Right atrium auricular region (tissue), 2 donors: ENCODE measurements at places on chromosomes 2 and 18. TPM values are rescaled to one million over a fixed set of nuclear protein-coding genes. Genes with fewer than 3 reads are reported as not detected.

ACVR1 gene
- total RNA-seq, result 34.5 TPM

FAM98A gene
- total RNA-seq, result 32.0 TPM

DNA sequence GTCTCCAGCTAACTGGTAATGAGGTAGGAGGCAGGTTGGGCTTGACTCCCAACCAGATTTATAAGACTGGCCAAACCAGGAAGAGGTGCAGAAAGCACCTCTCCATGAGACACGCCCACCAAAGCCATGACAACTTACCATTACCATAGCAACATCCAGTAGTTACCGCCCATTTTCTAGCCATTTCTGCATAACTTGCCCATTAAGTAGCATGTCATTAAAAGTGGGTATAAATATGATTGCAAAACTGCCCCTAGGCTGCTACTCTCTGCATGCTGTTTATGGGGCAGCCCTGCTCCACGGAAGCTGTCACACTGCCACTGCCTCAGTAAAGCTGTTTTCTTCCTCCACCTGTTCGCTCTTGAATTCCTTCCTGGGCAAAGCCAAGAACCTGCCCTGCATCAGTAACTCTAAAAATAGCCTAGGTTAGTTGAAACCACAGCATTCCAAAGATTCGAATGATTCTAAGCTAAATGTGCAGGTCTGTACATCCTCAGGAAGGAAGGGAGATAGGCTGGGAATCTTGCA lies 131.9 kb downstream of the ATL2 start:
- DNase-seq, result no peak

TLX2 gene
- total RNA-seq, result not detected

KCNS3 gene
- total RNA-seq, result 3.7 TPM
